ENCODE measurements at places on chromosomes 6 and 20.
A peak's percentile ranks its signal among the peaks of the same experiment; 100 is the strongest.

DNA sequence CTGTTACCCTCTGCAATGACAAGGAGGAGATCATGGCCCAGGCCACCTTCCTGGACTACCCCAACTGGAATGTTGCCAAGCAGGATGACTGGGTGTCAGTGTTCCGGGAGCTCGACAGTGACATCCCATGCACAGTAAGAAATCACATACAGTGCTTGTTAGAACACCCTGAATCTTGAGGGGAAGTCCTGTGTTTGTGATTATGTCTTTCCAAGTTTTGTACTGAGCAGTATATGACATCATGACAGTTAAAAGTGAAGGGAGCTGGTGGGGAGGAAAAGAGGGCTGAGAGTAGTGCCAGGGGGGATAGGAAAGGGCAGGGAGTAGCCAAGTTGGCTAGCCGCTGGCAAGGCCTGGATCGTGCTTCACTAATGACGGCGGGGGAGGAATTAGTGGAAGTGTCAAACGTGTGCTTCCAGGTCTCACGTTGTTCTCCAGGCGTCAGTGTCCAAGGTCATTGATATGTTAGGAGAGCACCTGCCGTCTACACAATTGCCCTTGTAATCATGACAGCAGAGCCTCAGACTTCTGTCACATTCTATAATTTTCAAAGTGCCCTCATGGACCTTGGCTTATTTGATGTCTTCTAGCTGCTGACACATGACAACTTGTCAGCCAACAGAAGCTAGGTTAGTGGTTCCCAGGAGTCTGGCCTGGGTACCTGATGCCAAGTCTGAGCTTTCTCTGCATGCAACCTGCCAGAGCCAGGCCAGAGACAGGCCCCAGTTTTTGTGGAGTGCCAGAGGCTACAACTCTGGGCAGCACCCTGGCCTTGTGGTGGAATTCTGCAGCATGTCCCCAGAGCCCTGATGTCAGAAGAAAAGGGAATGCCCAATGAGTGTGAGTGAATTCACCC lies 18.8 kb downstream of the CFAP61 start:
- DNase-seq = no peak

DNA sequence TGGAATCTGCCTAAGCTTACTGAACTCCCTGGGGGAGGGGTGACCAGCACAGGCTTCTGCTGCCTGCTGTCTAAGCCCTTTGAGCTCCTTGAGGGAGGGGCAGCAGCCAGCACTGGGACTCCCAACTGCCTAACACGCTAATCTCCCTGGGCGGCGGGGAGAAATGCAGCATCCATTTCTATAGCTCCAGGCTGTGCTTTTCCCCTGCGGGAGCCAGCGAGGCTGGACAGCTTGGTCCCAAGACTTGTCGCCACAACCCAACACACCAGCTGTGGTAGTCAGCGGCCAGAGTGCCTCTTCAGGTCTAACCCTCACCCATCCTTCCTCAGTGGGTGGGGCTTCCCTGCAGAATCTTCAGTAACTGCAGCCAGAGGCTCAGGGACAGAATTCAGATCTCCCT lies 64.6 kb downstream of the VGLL2 start:
- DNase-seq = no peak

- DNase-seq = no peak
Measured at GRCh38 chr20:23857962-23858595, 21.5 kb downstream of the CST5 start.

GRCh38 chr6:31462964-31463870 lies 34.7 kb upstream of the MICB start:
- DNase-seq = peak; percentile 89

GRCh38 chr6:113017353-113017752 lies 670.2 kb downstream of the RFPL4B start:
- no peak for DNase-seq

DNA sequence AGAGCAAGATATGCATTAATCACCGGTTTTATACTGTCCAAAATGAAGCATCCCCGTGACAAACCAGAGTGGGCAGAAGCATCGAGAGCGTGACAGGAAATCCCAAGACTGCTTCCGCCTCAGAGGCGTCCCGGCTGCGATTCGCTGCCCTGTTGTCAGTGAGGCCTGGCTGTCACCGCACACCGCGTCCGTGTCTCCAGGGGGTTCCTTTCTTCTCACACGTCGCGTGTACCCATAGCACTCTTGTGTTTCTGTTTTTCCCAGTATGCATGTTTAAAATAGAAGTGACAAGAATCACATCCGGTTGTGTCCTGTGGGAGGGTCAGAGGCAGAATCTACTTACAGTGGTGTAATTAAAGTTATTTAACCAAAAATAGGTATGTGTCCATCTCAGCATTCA lies 8.3 kb upstream of the ADRM1 start:
- DNase-seq = no peak

DNA sequence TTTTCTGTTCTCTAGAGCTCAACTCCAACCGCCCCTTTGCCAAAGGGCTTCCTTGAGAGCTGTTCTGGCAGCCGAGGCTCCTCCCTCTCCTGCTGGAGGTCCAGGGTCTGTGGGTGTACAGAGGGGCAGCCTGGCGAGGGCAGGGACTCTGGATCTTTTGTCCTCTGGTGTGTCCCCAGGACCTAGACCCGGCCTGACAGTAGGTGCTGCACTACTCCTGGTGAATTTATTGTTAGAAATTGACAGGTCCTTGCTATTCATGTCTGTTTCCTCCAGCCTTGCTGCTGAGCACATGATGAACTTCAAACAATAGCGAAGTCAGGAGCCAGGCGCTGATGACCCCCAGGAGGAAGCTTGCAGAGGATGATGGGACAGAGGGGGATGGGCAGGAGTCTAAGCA lies 234.7 kb upstream of the SULF2 start:
- DNase-seq = no peak

GRCh38 chr6:355373-356208 lies 36.0 kb upstream of the IRF4 start:
- no peak for DNase-seq

- DNase-seq = no peak
Measured at GRCh38 chr6:52254731-52255378, 10.6 kb upstream of the IL17F start.

- no peak for DNase-seq
Measured at GRCh38 chr20:32028647-32029372, 18.6 kb downstream of the CCM2L start.

Data from suprapubic skin (tissue), 4 donors.